Stimulated activated CD8-positive, alpha-beta memory T cell treated with anti-CD3 and anti-CD28 coated beads, Interleukin-7, amount 100 ng/mL, for 24 hours (primary cell): ENCODE measurements at places on chromosomes 3 and 15.

DNA sequence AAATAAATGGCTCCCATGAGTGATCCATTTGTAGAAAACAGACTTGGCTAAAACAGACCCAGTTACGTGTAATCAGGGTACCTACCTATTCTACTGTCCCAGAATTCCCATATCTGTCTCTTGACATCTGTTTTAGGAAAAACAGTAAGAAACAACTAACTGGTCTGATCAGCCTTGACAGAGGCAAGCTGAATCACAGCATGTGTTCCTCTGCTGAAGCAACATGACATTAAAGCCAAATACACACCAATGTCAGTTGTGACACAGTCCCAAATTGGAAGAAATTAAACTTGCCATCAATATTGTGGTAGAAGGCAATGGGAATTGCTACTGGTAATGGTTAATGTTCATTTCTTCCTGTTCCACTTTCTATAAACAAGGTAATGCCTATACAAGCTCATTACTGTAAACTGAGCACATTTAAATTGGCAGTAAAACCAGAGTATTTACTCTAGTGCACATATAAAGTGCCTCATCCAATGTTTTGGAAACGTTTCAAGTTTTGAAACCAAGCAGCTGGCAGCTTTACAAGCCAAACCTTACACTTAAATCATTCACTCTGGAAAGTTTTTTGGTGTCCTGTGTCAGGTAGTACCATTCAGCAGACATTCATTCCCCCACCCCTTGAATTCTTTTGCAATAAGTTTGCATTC, 27.0 kb downstream of the ALDH1A2 start:
- DNase-seq, result no peak

DNA sequence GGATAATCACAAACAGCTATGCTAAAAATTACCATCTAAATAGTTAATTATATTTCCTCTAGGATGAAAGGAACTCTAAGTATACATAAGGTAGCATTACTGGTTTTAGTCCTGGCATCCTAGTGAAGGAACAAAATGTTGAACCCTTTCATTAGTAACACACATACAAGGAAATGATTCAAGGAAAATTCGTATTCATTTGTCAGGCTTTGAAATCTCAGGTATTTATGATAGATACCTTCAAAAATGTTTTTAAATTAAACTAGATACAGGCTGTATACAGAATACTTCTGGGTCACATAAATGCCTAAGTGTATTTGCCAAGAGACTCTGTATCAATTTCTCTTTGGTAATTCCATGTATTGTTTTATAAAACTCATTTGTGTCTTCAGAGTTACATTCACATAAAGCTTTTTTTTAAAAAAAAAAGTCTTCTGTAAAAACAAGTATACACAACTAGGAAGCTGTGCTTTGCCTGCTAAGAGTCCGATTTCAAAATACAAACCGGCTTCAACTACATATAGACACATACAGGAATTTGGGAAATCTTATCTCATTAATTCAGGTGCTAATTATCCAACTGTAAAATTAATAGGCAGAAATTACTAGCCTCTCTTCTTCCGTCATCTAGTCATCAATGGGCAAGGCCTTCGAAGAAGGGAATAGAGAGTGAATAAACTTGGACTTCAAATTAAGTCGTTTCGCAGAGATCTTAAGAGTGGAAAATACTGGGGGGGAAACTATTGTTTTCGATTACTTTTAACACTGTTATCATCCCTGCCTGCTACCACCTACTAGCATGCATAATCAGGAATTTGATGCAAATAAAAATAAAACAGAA, 1.3 kb downstream of the SECISBP2L start:
- no peak for DNase-seq

- DNase-seq, result no peak
Measured at GRCh38 chr15:69412701-69413100, 1.4 kb upstream of the KIF23 start.

GRCh38 chr3:93923006-93923405, 50.7 kb downstream of the PROS1 start:
- no peak for DNase-seq

DNA sequence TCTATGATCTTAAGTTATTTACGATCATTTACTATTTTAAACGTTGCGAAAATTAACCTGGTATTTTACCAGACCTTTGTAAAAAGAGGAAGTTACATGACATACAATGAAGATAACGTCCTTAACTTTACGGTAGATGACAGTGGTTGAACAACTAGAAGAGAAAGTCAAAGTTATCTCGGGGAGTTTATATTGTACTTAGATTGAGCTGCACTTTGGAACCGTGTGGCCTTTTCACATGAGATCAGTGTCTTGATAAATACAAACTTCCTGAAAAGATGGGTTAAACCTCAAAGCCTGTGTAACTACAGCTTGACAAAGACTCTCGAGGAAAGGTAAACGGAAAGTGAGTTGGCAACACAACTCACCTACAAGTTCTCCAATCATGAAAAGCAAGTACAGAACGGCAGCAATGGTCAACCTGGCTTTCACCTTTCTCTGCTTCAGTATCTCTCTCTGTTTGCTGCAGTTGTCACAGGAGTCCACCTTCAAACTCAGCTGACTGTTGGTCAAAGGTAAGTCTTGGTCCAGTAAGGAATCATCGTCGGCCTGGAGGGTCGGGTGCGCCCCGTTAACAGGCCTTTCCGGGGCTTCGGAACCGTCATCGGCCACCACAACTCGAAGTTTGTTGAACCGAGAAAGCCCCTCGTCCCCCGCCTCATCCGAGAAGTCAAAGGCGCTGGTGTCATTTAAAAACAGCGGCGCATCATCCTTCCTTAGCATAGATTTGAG, 793 bp downstream of the SLC30A4 start:
- no peak for DNase-seq

GRCh38 chr3:186953011-186953487, 22.7 kb downstream of the ST6GAL1 start:
- no peak for DNase-seq

DNA sequence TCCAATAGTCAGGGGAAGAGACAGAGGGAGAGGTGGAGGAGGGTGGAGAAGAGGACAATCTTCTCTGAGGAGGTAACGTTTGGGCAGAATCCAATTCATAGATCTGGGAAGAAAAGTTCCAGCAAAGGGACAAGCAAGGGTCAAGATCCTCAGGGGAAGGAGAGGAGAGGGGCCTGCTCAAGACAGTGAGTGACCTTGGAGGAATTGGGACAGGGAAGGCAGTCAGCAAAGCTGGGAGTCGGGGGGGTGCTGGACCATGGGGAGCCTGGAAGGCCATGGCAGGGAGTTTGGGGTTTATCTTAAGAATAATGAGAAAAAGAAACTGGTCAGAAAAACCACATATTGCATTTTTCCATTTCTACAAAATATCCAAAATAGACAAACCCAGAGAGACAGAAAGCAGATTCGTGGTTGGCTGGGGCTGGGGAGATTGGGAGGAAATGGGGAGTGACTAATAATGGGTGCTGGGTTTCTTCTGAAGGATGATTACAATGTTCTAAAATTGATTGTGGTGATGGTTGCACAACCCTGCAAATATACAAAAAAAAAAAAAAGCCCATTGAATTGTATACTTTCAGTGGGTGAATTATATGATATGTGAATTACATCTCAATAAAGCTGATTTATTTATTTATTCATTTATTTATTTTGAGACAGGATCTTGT, 19.6 kb upstream of the SRP14 start:
- DNase-seq, result no peak

- no peak for DNase-seq
Measured at GRCh38 chr3:164375995-164376394, 702.3 kb downstream of the SI start.

- DNase-seq, result no peak
Measured at GRCh38 chr3:169955406-169955805, 11.2 kb upstream of the SEC62 start.

DNA sequence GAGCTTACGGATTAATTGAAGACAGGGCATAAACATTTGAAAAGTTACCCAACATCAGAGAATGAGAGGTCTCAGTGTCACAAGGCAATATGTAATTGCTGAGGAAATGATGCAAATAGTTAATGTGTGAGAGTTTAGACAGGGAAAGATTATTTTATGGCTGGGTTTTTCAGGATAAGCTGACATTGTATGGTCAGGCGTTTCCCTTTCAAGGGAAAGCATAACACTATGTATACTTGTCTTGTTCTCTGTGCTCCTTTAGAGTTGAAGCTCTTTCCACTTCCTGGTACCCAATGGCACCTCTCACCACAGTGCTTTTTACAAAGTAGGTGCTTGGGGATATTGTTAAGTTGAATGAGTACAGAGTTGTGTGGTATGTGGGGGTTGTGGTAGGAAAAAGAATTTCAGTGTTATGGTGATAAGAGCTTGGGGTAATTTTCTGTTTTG, 19.9 kb downstream of the IQGAP1 start:
- DNase-seq, result no peak

DNA sequence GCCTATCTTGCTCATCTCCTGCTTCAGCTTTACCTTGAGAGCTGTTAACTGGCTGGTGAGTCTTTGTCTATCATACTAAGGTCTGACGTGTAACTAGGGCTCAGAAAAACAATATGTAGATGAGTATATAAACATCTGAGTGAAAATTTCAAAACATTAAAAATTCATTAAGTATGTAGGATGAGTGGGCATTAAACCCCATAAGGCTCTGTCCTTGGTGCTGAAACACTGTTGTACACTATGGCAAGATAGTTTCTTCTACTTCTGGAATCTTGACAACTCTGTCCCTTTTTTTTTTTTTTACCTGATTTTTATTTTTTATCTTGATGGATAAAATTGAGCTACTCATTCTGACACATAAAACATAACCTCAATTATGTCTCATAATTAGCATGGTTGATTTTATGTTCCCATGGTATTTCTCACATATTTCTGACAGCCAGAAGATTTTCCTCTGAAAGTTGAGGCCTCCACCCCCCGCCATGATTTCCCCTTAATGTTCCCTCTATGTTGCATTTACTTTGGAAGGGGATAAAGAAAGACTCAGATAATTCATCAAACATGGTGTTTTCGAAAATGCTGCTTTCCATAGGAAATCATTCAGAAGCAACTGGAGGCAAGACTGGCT, 54.3 kb downstream of the DGKG start:
- no peak for DNase-seq

GRCh38 chr3:162122405-162122804, 625.8 kb downstream of the OTOL1 start:
- no peak for DNase-seq

DNA sequence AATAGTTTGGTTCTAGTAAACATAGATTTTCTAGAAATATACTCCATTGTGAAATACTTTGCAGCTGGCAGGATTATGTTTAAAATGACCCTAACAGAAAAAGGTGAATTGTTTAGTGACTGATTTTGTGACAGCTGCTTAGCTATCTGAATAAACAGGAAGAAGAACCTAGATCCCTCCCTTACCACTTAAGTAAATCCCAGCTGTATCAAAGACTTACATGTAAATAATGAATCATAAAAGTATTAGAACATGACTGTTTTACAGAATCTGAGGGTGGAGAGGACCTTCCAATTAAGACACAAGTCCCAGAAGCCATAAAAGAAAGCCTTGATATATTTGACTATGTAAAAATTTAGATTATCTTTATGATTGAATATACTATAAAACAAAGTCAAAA, 15.9 kb downstream of the SLC49A4 start:
- no peak for DNase-seq

DNA sequence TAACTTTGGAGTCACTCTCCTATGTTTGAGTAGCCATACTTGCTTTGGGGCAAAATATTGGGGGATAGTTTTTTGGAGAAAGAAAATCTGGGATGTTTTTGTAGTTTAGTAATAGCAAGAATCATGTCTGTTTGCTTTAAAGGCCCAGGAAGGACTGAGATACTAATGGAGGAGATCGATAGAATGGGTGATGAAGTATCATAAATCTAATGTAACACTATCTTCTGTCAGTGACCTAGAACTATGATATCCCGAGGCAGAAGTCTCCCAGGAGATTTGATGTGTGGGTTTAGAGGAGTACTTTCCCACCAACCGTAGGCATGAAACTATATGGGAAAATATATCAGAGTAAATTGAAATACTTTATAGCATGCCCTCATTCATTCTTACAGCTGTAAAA, 21.0 kb upstream of the NFKBIZ start:
- DNase-seq, result no peak

DNA sequence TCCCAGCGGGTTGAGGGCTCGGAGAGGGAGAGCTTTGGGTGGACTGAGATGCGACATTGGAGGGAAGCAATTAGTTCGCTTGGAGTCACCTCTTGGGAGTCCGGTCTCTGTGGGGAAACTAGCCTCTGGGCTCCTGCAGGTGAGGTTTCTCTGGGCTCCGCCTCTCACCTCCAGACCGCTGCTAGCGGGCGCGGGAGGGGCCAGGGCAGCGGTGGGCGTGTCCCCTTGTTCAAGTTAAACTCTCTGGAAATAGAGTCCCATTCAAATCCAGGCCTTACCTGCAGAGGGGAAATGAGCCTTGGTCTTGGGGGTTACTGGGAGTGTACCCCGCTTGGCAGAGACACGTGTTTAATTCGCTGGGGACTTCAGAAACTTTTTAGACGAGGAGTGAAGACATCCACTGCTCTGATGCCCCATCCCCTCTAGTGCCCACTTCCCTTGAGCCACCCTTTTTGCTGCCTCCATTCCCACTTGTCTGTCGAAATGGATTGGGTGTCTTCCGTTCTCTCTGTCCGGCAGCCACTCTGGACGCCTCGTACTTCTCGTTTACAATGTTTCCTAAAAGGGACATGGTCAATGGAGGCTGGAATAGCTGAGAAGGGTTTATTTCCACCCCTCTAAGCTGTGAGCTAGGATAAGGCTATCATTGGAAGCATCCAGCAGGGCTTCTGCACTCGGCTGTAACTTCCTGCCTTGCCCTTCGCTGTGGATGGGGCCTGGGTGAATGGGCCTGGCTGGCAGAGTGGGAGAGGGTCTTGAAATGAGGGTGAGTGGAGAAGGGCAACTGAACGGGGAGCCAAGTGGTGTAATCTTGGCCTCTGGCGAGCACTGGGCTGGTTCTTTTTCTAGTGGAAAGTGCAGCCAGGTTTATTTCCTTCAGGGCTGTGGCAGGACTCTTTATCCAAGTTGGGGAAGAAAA, 1.1 kb downstream of the MITF start:
- DNase-seq, result no peak

- DNase-seq, result no peak
Measured at GRCh38 chr3:144332868-144333267, 361.2 kb downstream of the DIPK2A start.

GRCh38 chr3:76436894-76437293, 603.0 kb upstream of the ROBO2 start:
- no peak for DNase-seq

DNA sequence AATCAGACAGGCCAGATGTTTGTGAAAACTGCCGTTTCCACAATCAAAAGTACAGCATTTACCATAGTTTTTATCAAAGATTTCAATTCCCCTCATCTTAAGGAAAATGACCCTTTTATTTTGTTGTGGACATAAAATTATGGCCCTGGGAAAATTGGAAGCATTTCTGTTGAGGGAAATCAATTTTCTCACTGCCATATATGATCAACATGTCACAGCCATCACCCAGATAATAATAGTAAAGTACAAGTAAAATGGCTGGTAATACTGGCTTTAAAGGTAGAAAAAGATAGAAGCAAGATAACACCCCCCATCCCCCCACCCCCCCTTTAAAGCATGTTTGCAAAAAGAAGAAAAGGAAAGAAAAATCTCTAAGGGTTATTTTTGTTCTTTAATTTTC, 311.7 kb downstream of the WDR72 start:
- no peak for DNase-seq
